ENCODE measurements at places on chromosomes 12 and 14.

GRCh38 chr14:26448181-26448855 lies 149.5 kb downstream of the NOVA1 start:
- DNase-seq, result no peak

DNA sequence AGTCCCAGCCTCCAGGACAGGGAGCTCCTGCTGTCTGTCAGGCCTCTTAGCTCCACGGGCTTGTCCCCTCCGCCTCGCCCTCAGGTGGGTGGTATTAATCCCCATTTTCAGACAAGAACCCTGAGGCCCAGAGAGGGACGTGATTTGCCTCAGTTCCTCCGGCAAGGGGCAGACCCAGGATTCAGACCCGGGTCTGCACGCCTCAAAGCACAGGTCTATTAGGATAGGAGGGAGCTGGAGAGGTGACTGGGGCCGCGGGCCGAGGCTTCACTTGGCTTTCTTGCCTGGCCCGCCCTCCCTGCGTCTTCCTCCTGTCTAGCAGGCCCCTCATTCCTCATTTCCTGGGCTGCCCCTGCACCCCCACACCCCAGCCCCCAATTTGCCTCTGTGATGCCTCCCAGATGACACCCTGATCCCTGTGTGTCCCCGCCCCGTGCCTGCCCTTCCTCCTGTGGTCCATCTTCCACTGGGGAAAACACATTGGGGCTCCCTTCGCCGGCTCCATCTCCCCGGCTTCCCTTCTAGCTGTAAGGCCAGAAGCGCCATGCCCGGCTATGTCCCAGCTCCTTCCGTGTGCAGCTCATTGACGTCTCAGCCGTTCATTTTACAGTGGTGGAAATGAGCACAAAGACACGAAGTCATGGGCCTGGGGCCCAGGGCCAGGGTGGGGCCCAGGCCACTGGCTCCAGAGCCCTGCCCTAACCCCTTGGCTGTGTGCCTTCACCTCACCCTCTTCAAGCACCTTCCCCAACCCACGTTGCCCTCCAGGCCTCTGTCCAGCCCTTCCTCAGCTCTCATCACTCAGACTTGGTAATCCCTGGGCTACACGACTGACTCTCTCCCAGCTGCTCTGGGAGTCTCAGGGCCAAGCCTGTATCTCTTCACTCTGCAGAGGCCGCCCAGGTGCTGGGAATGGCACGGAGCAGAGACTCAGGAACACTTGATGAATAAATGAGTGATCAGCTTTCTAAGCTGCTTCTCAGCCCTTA lies 15.5 kb upstream of the CYP46A1 start:
- no peak for DNase-seq

- DNase-seq, result no peak
Observed at GRCh38 chr14:36663404-36664321, 2.0 kb downstream of the PAX9 start.

DNA sequence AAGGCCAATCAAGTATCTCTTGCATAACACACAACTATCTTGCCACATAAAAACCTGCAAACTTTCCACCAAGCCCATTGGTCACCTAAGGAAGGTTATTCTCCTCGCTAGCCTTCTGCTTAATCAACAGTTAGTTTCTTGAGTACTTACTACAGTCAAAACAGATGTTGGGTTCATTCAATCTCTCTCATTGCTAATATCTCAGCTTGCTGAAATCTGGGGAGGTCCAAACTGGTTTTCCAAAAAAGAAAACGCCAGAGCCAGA lies 74.6 kb downstream of the TTC7B start:
- no peak for DNase-seq

All from activated CD4-positive, CD25-positive, alpha-beta regulatory T cell (primary cell).